ENCODE measurements at places on chromosomes 3 and 15.

DNA sequence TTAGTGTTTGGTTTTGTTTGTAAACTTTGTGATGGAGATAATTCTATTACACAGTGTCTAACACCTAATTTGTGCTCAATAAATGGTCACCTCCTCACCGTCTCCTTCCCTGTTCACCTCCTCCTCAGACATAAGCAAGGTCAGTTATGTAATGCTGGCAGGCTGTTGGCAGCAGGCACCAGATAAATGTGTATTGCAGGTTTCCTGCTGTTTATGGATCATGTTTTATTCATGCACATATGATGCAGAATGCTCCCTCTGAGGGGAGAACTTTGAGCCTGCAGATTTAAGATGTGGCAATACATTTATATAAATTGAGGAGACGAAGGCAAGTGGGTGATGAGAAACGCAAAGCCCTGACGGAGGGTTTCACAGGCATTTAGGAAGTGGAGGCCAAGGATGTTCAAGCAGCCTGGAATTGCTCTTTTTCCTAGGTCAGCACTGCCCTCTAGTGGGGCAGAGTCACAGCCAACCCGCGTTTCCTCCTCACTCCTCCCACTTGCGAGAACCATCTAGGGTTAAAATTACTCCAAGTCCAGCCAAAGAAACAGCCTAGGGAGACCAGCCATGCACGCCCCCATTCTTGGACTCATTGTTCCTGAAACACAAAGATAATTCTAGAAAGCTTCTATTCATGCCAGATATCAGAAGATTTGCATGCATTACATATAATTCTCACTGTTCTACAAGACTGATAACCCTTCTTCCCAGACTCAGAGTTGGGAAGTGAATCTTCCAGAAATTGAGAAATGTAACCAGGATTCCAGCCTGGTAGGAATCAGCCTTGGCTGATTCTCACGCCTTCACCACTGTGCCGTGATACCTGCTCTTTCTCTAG lies 228.7 kb downstream of the SLCO3A1 start:
- DNase-seq, result peak; percentile 40

GRCh38 chr15:87614704-87615103 lies 641.8 kb downstream of the NTRK3 start:
- DNase-seq, result no peak

DNA sequence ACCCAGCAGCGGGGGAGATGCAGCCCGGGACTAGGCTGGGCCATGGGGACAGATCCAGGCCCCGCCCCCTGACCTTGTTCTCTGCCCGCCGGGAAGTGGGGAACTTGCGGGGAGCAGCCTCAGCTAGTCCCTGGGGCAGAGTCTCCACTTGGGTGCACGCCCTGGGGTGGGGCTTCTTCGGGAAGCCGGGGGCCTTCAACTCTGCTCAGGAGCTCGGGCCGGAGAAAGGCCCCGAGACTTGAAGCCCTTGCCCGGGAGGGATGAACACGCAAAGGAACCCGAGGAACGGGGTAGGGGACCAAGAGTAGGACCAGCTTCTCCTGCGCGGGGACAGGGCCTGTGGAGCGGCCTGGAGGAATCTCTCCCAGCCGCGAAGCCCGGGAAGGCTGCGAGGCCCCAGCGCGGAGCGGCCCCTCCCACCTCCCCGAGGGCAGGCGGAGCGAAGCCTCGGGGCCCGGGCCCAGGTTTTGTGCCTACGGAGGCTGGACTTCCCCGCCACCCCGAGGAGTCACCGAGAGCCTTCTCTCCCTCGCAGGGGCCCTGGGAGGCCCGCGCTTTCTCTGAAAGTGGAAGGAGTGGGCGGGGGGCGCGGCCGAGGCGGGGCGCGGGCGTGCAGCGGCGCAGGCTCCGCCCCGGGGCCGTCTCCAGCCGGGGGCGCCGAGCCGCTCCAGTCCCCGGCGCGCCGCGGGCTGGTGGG lies at the start of gene ITPKA:
TSS of gene ITPKA (plus strand) at position 670 of the 697 bp plus-strand sequence. CDS start 54 bp downstream, outside the sequence.
- DNase-seq, result peak; percentile 97

DNA sequence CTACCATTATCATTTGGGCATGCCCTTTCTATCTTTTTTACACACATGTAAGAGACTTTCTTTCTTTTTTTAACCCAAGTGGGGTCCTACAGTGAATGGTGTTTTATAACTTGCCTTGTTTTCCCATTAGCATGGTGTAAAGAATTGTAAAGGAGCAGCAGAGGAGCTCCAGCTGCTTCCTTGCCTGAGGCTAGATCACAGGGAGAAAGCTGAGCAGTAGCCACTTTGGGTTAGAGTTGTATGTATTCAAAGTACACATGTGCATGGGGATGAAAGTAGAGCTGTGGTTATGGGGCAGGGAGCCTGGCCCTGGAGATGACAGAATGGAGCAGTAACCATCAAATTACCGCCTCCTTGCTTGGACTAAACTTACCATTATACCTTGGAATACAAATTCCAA lies 231.1 kb upstream of the PDZRN3 start:
- DNase-seq, result no peak

GRCh38 chr15:25787381-25787780 lies 75.7 kb downstream of the ATP10A start:
- DNase-seq, result no peak

DNA sequence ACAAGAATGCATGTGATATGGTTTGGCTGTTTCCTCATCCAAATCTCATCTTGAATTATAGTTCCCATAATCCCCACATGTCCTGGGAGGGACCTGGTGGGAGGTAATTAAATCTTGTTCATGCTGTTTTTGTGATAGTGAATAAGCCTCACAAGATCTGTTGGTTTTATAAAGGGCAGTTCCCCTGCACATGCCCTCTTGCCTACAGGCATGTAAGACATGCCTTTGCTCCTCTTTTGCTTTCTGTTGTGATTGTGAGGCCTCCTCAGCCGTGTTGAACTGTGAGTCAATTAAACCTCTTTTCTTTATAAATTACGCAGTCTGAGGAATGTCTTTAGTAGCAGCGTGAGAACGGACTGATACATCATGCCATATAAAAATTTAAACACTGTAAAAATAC lies 1537.0 kb downstream of the OTOL1 start:
- no peak for DNase-seq

DNA sequence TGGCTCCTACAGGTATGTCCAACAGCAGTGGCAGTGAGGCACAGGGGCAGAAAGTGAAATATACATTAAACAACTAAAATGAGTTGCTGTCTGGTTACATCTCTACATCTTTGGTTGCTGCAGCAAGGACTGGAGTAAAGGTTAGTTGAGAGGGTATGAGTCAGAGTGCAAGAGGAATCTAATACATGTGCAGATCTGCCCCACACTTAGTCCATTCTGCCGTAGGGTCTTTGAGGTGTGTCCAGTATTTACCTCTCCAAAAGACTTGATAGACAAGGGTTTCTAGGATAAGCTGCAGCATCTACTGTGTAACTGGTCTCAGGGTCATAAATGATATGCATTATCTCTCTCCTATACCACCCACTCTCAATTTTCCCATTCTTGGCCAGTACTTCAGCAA lies 6.2 kb upstream of the NEDD4 start:
- no peak for DNase-seq

DNA sequence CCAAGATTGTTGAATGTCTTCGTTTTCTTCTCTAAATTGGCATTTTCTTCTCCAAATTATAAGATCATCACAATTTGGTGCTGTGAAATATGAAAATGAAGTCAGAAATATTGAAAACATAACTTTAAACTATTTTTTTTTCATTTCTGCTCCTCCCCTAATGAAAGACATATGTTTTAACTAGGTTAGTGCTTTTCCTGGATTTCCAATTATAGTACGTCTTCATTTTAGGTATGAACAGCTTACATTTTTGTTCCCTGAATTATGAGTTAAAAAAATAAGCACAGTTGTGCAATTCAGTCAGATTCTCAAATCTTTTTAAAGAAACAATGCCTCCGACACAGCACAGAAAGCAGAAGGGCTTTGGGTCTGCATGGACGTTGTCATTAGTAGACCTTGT lies 83.5 kb upstream of the CFAP20DC start:
- DNase-seq, result no peak

- DNase-seq, result no peak
Measured at GRCh38 chr15:64949383-64950186, 37.9 kb downstream of the ANKDD1A start.

GRCh38 chr15:59691194-59691805 lies 2.2 kb upstream of the BNIP2 start:
- no peak for DNase-seq

GRCh38 chr3:14319654-14320182 lies 82.7 kb upstream of the SLC6A6 start:
- DNase-seq, result peak; percentile 84

DNA sequence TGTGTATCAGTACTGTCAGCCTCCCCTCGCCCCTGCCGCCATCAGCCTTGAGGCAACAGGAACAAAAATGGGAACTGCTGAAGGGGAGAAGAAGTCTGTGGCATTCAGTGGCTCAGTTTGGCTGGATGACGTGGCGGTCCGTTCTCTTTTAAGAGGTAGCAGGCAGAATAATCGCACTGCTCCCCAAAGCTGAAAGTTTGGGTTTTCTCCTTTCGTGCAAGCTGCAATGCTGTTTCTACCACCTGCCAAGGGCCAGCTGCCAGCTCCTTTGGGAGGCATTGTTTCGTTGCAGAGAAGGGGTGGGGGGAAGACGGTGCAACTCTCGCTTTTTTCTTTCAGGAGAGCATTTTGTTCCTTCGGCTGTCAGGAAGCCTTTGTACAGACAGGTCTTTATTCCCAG lies 369.6 kb upstream of the RORA start:
- no peak for DNase-seq

GRCh38 chr3:12437221-12437605 lies 47.1 kb upstream of the TSEN2 start:
- DNase-seq, result no peak

DNA sequence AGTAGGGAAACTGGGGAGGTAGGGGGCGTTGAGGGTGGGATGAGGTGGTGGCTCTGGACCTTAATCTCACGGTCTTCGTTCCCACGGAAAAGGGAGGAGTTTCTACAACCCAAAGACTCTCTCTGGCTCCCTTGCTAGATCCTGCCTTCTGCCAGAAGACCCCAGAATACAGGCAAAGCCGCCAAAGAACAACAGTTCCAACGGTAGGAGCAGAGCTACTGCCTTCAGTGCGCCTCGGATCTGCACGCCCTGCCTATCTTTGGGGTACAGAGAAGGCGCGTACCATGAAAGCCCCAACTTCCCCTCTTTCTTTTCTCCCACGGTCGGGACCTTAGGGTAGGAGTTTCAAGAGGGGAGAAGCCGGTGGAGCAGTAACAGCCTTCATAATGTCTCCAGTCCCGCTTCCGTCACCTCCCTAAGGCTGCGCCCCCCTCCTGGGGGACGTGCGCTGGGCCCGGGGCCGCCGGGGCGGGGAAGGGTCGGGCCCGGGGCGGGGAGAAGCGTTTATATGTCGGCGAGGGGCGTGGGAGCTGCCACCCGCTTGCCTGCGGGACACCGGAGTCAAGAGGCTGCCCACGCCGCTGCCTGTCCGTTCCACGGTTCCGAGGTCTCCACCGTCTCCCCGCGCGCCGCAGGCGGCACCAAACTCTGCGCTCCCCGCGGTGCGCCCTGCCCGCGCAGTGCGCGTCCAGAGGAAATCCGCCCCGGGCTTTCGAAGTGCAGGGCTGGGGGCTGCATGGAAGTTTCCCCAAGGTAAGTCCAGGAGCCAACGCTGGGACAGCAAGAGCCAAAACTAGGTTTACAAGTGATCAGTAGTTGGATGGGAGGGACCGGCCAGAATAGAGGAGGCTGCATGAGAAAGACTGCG lies at the start of gene COL6A6:
TSS of gene COL6A6 (plus strand) at position 533 of the 868 bp plus-strand sequence. CDS start 43,188 bp downstream, outside the sequence.
- no peak for DNase-seq

GRCh38 chr15:68188647-68189046 lies 16.5 kb downstream of the CALML4 start:
- no peak for DNase-seq

GRCh38 chr3:45870099-45870498 lies 16.2 kb upstream of the CCR9 start:
- no peak for DNase-seq

DNA sequence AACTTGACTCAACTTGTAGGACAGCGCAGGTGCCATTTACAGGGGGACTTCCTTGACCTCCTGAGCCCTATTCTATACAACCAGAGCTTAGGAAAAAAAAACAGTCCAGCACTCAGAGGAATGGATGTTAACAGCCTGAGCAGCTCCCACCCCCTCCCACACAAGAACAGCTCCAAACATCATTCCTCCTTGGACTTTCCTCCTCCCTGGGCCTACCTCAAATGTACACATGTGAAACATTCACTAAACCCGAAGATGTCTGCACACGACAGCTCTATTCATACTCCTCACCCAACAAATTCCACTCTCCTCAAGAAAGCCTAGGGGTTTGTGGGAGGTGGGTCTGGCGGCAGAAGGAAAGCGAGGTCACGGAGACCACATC lies 503 bp upstream of the ATRIP start:
- no peak for DNase-seq

GRCh38 chr15:67018026-67018425 lies 47.4 kb upstream of the SMAD3 start:
- no peak for DNase-seq

DNA sequence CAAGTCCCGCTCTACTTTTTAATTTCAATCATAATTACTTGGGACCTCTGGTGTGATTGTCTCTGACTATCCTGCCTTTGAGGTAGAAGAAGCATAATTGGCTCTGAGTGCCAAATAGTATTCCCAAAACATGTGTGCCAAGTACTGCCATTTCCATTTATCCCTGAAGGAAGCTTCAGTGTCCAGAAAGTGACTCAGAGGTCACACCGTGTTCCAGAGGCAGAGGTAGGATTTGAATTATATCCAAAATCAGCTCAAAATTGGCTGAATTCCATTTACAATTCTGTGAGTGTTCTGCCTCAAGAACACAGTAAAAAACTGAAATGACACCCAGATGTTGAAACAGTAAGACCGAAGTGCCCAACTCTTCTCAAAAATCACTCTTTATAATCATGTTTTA lies 255.3 kb downstream of the RSL24D1 start:
- DNase-seq, result no peak

- DNase-seq, result no peak
Measured at GRCh38 chr3:9311228-9311627, 51.6 kb upstream of the THUMPD3 start.

GRCh38 chr3:97954228-97954827 lies 17.9 kb downstream of the RIOX2 start:
- DNase-seq, result no peak

DNA sequence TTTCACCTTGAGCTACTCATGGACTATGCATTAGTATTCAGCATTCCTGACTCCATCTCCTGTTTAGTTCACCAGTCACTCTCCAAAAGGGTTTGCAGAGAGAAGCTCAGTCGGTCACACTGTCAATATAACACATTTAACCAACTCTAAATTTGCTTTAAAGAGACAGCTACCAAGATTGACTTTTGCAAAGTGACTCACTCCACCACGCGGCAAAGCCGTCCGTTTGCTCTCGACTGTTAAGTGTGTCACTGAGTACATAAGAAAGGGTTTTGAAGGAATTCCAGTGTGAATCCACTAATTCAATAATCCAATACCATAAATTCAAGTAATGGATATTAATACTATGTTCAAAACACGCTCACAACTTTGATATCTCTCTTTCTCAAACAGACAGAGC lies 1006.7 kb upstream of the NR2F2 start:
- no peak for DNase-seq
